ENCODE measurements at places on chromosomes 2 and 18.

DNA sequence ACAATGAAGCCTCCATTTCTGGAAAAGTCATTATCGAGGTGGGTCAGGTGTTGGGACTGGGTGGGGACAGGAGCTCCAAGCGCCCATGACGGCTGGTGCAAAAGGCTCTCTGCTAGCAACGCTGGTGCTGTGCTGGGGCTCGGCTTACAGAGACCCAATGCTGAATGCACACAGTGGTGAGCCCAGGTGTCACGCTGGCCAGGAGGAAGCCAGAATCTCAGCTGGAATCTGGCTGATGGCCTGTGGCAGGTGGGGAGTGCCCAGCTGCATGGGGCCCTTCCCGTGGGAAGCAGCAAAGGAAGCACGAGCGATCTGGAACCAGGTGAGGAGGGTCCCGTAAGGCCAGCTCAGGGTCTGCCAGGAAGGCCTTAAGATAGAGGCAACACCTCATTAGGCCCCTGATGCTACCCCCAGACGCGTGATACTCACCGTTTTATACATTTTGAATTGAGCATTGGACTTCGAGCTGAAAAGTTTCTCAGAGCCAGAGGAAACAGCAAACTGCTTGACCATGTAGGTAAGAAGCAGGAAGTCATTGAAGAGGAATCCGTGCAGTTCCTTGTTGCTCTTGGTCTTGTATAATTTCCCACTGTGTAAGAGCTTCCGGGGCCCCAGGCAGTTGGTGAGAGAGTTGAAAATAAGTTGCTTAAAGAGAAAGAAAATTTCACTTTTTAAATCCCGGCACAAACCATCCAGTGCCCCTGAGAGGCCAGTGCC is 34.7 kb downstream of the FAM228A start:
- DNase-seq: no peak

- DNase-seq: no peak
Measured at GRCh38 chr18:36321658-36322407, 24.3 kb downstream of the FHOD3 start.

- no peak for DNase-seq
Measured at GRCh38 chr18:21760321-21760720, 19.7 kb downstream of the MIB1 start.

DNA sequence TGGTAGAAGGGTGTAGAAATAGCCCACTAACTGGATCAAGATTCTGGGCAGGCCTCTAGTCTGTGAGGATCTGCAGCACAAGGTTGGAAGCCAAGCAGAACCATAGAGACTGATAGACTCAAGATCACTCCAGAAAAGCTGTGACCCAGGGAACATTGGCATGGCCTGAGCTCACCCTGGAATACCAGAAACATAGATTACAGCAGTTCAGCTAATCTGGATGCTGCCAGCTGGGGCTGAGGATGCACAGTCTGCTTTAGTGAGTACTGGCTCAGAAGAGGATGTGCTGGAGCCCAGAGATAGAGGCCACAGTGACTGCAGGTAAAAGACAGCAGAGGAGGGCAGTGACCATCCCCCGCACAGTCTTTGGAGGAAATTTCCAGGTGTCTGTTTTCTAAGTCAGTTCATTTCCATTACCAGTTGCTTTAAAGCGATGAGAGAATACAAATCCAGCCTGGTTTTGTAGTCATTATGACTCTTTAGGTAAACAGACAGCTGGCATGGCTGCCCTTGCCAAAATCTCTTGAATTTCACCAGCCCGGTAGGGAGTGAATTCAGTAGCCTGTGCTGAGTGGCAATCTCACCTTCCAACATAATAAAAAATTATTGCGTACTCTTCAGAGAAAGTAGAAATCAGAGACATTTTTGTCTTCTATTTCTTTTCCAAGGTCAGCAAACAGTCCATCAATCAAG is 119.2 kb downstream of the ANTXR1 start:
- DNase-seq: no peak

DNA sequence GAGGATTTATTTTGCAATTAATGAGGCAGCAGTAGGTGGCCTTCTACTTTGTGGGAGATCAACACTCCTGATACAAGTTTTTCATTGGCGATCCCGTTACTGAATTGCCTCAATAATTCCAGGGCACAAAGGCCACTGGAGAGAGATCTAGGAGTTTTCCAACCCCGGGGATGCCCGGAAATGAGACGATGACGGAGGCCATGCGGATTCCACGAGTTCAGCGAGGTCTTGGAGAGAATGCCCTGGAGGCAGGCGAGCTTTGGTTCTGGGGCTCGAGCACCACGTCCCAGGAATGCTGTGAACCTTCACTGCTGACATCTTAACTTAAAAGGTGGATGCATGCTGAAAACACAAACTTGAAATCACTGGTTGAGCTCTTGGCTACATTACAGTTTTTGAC is 74.2 kb downstream of the LDLRAD4 start:
- DNase-seq: no peak
